ENCODE measurements at places on chromosomes 7 and 10.

- no peak for DNase-seq
These were observed 295.4 kb downstream of the GRID1 start for GRCh38 chr10:86071145-86071544.

DNA sequence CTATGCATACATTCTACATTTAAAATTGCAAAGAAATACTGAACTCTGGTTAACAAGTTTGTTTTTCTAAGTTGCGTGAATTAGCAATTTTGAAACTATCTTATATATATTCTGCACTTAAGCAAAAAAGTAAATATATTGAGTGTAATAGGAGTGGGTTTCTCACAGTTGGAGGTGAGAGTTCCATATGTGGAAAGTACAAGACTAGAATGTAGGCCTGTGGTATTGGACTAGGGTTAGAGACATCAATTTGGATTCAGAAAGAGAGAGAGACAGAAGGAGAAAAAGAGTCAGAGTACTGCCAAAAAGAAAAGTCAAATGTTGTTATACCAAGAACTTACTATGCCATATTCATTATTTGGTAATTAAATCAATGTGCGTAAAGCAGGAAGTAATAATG, 47.3 kb upstream of the ITGB8 start:
- DNase-seq = no peak

GRCh38 chr7:54757711-54758110, 1.3 kb downstream of the SEC61G start:
- no peak for DNase-seq

- peak; percentile 24 for DNase-seq
These were observed 59.1 kb downstream of the ZNF365 start for GRCh38 chr10:62433181-62433692.

DNA sequence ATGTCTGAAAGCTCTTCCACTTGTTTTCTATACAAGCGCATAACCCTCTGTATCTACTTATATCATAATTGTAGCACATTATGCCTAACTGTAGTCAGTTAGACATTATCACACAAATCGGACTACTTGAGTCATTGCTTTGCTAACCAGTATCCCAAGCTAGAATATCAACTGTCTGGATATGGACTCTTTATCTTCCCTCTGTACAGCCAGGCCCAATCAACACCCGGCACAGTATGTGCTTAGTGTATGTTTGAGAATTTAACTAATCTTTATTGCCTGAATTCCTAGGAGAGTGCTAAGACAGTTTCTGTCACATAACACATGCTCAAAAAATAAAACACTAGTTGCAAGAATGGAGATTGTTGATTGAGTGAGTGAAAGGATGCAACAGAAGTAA, 211.2 kb downstream of the ARL4A start:
- no peak for DNase-seq

GRCh38 chr7:137933270-137934017, 68.4 kb downstream of the CREB3L2 start:
- DNase-seq = no peak

DNA sequence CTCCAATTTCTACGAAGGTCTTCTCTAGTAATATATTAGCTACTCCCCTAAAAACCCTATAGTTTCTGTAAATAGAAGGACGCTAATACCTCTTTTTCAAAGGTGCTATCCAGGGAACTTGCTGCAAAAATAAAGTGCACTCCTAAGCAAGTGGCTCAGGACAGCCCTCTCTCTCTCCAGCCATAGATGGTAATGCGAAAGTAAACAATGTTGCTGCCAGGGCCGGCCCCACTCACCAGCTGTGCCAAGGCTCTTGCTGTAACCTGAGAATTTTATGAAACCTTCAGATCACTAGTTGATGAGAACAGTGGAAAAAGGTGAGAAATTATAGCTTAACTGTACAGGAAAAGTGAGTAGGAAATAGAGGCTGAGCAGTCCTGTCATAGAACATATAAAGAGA, 10.9 kb upstream of the TAS2R39 start:
- no peak for DNase-seq

- no peak for DNase-seq
These were observed at the start of gene MYOZ1 for GRCh38 chr10:73641328-73642060. Gene MYOZ1, minus strand, starts transcription at chr10:73641474. Its CDS starts 1,457 bp downstream, at chr10:73640017.

GRCh38 chr10:32890444-32890843, 67.6 kb downstream of the ITGB1 start:
- DNase-seq = no peak

- DNase-seq = no peak
These were observed 358.2 kb upstream of the NPVF start for GRCh38 chr7:25586513-25586912.

GRCh38 chr10:71426058-71426605, 29.4 kb downstream of the CDH23 start:
- DNase-seq = no peak

- no peak for DNase-seq
These were observed 54.9 kb upstream of the CAMK2B start for GRCh38 chr7:44380189-44380830.

GRCh38 chr10:71486484-71487114, 89.9 kb downstream of the CDH23 start:
- no peak for DNase-seq

- DNase-seq = no peak
These were observed 20.0 kb downstream of the SEPTIN7 start for GRCh38 chr7:35820858-35821257.

All from stimulated activated CD8-positive, alpha-beta memory T cell treated with anti-CD3 and anti-CD28 coated beads, Interleukin-4, amount 100 ng/mL, for 4 hours (primary cell).